ENCODE measurements at places on chromosomes 4 and X. TPM values are rescaled to one million over a fixed set of nuclear protein-coding genes. Genes with fewer than 3 reads are reported as not detected.

- no peak for DNase-seq
Observed at GRCh38 chr4:139599076-139599475, 43.1 kb upstream of the SETD7 start.

Gene VEGFD
- polyA plus RNA-seq, result 0.46 TPM

Gene USP26
- not detected for polyA plus RNA-seq

GRCh38 chrX:13855689-13856450 is 39.0 kb upstream of the GPM6B start:
- no peak for DNase-seq

DNA sequence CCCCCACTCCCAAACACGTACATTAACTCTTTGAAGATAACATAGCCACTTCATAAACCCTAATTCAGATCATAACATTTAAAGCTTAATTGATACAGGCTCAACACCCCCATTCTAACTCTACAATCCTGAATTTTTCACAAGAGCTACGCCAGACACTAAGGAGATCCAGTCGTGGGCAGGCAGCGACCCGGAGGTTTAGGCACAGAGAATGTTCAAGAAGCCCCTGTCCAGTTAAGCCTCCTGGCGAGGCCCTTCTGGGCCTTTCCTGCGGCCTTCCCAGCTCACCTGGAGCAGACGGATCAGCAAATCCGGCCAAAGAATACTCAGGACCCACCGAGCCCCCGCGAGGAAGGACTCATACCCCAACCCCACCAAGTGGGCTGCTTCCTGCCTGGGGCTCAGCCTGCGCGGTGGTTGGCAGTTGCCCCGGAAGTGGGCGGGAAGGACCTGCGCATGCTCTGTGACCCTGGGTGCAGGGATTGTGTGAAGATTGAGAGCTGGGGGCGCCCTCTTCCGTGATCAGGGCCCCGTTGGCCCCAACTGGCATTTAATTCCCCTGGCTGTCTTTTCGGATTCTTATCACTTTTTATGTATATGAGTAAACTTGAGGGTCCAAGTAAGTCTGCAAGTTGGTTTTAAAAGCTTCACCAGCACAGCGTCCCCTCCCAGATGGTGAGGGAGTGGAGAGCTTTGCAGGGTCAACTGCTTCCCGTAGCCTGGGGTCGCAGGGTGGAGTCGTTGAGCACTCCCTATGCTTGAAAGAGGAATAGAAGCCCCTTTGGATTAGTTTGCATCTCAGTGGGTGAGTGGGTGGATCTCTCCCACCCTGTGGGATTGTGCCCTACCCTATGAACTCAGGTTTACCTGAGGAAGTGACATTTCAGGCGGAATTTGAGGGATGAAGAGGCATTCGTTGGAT is at the start of gene TRIM61:
Gene TRIM61, minus strand, starts transcription at position 415 of the 922 bp plus-strand sequence. CDS start 7,655 bp downstream, outside the sequence.
- DNase-seq, result no peak

Gene TENT5D
- 0.15 TPM for polyA plus RNA-seq

- DNase-seq, result no peak
Observed at GRCh38 chr4:42501624-42502401, 104.5 kb downstream of the SHISA3 start.

- no peak for DNase-seq
Observed at GRCh38 chr4:113008135-113008534, 41.3 kb upstream of the ANK2 start.

DNA sequence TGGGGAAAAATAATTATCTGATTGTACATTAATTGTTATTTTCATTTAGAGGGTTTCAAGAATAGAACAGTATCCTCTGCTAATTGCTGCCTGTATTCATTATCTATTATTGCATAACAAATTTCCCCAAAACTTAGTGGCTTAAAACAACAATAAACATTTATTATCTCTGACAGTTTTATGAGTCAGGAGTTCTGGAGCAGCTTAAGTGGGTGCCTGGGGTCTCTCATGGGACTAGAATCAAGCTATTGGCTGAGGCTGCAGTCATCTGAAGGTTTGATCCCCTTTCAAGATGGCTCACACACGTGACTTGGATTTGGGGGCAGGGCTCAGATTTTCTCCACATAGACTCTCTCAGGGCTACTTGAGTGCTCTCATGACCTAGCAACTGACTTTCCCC is 98.1 kb upstream of the JADE1 start:
- no peak for DNase-seq

- no peak for DNase-seq
Observed at GRCh38 chr4:56757261-56757746, 64.2 kb downstream of the SPINK2 start.

- no peak for DNase-seq
Observed at GRCh38 chr4:127120441-127121090, 512.2 kb upstream of the INTU start.

DNA sequence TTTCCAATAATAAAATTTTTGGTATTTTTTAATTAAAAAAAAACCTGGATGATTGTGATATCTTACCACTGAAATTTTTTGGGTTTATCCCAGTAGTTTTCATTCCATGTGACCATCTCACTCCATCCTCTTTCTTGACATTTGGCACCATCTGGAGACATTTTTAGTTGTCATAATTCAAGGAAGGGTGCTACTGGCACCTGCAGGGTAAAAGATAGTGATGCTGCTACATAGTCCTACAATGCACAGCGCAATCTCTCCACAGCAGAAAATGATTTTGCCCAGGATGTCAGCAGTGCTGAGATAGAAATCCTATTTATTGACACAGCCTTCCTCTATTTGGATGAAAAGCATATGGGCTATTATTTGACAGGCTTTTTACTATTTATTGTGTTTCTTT is 79.3 kb downstream of the RBPJ start:
- no peak for DNase-seq

Gene ALPK1
- polyA plus RNA-seq, result 10.2 TPM

Gene AVPR2
- polyA plus RNA-seq, result 2.1 TPM

- no peak for DNase-seq
Observed at GRCh38 chr4:144565527-144566195, 80.3 kb upstream of the HHIP start.

GRCh38 chr4:140085881-140086280 is 68.1 kb downstream of the MAML3 start:
- DNase-seq, result no peak

Gene C1GALT1C1
- polyA plus RNA-seq, result 39.4 TPM

GRCh38 chr4:58962424-58962823 is 1852.2 kb upstream of the IGFBP7 start:
- no peak for DNase-seq

- no peak for DNase-seq
Observed at GRCh38 chr4:10093801-10094552, 22.6 kb downstream of the WDR1 start.

GRCh38 chr4:53688186-53688790 is 97.0 kb upstream of the LNX1 start:
- no peak for DNase-seq

Gene SCOC
- 173 TPM for polyA plus RNA-seq

Gene PNMA6F
- polyA plus RNA-seq, result 0.22 TPM

GRCh38 chrX:118855681-118856310 is 32.2 kb downstream of the ZCCHC12 start:
- DNase-seq, result no peak

DNA sequence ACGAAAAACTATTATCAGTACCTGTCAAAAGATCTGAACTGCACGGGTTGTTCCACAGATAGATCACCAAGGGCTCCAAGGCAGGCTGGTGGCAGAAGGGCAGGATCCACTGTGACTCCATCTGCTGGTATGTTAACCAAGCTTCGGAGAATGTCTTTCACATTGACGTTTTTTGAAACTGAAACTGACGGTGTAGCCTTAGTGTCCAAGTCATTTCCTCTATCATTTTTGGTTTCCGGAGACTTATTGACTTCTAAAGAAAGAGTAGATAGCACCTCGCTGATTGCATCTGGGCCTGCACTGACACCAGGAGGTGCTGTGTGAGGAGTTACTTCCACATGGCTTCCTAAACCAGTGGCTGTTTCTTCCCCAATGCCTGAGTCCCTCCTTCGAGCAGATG is 186.9 kb downstream of the LRBA start:
- DNase-seq, result no peak

Gene FAM149A
- 63.5 TPM for polyA plus RNA-seq

DNA sequence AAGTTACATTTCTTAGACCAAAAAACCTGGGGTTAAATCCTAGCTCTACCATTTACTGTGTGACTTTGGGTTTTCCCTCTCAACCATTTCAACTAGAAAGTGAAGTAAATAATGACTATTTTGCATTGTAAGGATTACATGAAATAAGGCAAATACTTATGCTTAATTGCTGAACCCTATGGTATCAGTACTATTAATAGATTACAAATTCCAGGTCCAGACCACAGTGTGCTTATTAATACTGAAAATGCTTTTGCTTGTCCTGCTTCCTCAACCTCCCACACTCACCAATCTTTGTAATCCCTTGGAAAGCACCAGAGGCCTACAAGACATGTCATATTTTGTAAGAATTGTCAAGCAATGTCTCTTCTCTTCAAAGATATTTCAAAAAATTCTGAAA is 456.5 kb downstream of the SPOCK3 start:
- DNase-seq, result no peak

Gene CSAG3
- polyA plus RNA-seq, result not detected

Gene AMBN
- 1.3 TPM for polyA plus RNA-seq

- no peak for DNase-seq
Observed at GRCh38 chr4:15598644-15599043, 56.5 kb downstream of the FBXL5 start.

Gene DCAF4L1
- polyA plus RNA-seq, result 0.19 TPM

GRCh38 chr4:105715692-105716278 is 7.2 kb downstream of the GSTCD start:
- no peak for DNase-seq

Gene GPR119
- polyA plus RNA-seq, result not detected

Gene PAGE1
- not detected for polyA plus RNA-seq

- no peak for DNase-seq
Observed at GRCh38 chrX:151538190-151539122, 25.0 kb upstream of the PASD1 start.

Gene XK
- 1.6 TPM for polyA plus RNA-seq

- DNase-seq, result no peak
Observed at GRCh38 chrX:22015139-22015750, 16.9 kb upstream of the PHEX start.

Gene XAGE2
- polyA plus RNA-seq, result 0.48 TPM

GRCh38 chr4:8699479-8700145 is 107.0 kb downstream of the CPZ start:
- DNase-seq, result no peak

Gene FGFR3
- polyA plus RNA-seq, result 92.6 TPM

Gene ATP5ME
- 269 TPM for polyA plus RNA-seq

DNA sequence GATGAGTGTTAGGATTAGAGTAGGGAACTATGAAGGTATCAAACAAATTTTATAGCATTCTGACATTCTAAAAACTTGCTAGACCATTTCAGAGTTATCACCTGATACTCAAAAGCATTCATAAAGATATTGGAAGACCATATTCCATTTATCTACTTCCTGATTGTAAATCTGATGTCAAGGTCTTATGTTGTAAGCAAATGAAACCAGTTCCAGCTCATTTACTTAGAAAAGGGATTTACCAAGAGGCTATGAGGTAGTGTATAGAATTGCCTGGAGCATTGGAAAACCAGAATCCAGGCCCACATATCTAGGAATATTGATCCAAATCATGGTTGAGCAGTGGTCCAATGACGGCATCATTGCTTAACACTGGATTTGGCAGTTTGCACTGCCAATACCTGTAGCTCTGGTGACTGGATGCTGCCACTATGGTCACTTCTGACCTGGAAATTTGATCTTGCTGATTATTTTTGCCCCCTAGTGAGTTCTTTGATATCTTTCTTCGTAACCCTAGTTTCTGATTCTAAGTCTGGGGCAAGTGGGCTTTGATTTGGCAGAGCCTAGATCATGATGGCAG is 25.4 kb downstream of the ARFIP1 start:
- no peak for DNase-seq
